ENCODE measurements at places on chromosomes 4 and X.

- DNase-seq = no peak
Measured at GRCh38 chr4:41590591-41590990, 52.6 kb downstream of the LIMCH1 start.

DNA sequence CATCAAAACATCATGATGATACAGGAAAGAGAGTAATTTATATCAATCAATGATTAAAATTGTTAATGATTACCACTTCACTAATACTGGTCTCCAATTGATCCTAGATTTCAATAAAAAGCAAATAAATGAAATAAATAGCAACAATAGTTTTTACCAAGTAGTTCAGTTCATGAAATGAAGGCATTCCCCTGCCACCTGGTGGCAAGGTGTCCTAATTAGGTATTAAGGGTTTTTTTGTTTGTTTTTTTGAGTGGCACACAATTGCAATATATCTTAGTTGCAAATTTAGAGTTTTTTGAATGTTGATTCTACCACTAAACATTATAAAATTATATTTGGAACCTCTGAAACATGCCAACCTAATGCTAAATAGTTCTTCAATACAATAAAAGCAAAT is 157.4 kb upstream of the PDE5A start:
- peak; percentile 46 for DNase-seq

- no peak for DNase-seq
Measured at GRCh38 chrX:101022020-101022419, 29.9 kb downstream of the TRMT2B start.

DNA sequence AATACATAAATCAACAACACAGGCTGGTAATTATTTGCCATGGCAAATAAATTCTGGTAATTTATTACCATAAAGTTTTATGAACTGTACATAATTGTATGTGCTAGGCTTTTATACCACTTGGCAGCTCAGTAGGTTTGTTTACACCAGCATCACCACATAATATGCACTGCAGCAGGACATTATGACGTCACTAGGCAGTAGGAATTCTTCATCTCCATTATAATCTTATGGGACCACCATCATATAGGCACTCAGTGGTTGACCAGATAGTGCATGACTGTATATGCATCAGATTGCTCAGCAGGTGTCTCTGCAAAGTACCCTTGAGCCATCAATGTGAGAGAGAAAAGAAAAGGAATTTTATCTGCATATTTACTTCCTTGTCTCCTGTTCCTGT is 295.4 kb downstream of the CFAP47 start:
- no peak for DNase-seq

GRCh38 chr4:1248245-1249147 is at the start of gene CTBP1:
Gene CTBP1, minus strand, starts transcription at chr4:1249130. Its CDS starts 7,799 bp downstream, at chr4:1241331.
- DNase-seq = peak; percentile 95

DNA sequence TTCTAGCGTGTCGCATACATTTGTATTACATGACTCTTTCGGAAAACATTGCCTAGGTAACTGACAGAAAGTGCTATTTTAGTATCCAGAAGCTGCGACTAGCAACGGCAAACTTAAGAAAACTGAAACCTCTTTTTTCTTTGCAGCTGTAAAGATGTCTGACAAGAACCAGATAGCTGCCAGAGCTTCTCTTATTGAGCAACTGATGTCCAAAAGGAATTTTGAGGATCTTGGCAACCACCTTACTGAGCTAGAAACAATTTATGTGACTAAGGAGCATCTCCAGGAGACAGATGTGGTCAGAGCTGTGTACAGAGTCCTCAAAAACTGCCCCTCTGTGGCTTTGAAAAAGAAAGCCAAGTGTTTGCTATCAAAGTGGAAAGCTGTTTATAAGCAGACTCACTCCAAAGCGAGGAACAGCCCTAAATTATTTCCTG is 9.4 kb downstream of the TCEANC start:
- peak; percentile 84 for DNase-seq
